ENCODE measurements at places on chromosomes 3 and 15.

DNA sequence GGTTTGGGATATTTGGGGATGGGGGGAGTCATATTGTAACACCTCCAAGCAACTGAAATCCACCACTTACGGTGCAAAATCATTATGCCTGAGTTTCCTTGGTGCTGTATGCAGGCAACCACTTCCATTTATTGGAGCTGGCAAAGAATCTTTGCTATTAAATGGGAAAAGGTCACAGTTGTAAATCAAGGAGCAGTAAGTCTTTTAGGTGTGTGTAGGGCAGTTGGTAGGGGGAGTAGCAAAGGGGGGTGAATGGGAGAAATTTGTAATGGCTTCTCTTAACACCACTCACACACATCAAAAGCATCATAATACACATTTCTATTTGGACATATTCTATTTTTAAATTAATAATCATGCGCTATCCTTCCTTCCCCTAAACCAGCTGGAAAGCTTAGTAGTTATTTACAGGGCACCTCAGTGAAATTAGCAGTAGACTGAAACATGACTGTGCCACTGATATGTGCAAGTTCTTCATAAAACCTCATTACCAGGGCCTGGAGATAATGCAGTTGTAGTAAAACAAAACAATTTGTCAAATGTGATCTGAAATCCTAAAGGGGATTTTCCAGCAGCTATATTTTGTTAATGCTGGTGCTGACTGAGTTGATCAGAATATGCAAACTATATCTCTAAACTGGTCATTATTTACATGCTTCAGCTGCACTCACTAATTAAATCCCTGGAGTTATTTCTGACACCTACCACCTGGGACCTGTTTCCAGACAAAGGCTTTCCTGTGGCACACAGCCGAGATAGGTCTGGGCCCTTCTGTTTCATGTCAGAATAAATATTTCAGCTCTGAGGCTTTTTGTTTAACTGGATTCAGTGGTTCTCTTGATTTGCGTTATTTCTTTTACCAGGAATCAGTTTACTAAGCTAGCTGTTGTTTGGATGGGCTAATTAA is 90.1 kb downstream of the B3GALNT1 start:
- no peak for DNase-seq

GRCh38 chr15:69303337-69304181 is 4.8 kb downstream of the PAQR5 start:
- DNase-seq, result no peak

DNA sequence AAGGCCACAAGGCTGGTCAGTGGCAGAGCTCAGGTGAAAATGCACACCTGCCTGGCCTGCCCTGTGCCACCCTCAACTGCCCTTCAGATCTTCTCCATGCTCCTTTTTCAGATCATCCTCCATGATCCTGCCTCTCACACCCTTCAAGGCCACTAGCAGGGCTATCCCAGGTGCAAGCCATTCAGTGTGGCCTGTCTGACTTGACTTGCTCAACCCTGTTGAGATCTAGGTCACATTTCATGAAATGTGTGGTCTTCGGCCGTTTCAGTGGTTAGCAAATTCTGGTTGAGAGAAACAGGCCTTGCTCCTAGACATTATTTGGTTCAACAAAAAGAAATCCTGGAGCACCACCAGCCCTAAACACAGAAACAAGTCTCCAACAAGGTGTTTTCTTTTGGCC is 26.6 kb upstream of the LMCD1 start:
- no peak for DNase-seq

DNA sequence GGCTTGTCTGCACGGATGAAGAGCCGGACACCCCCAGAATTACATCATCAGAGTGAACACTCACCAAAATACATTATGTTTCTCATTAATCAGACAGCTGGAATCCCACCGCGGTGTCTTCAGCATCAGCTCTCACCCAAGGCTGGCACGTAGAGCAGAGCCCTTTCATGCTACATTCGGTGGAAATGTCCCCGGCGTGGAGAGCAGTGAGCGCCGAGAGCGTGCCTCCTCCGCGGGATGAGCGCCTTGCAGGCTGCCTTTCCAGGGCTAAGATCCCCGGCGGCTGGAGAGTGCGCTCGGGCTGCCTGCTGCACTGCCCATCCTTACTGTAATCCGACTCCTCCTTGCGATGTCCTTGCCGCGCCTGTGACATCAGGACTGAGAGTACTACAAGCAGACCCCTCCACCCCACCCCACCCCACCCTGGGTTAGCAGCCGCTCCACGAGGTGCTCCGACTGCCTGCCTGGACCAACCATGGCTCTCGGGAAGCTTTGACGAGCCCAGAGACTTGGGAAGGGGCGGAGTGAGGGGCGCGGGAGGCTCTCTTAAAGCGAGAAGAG is at the start of gene ZNF385D:
Gene ZNF385D, minus strand, starts transcription at position 380 of the 561 bp plus-strand sequence. Its CDS starts 294 bp downstream, at position 86.
- DNase-seq, result peak; percentile 81

- no peak for DNase-seq
Observed at GRCh38 chr3:6806991-6807390, 53.9 kb upstream of the GRM7 start.

- no peak for DNase-seq
Observed at GRCh38 chr15:47124430-47125102, 592.7 kb upstream of the SEMA6D start.

- no peak for DNase-seq
Observed at GRCh38 chr3:23368731-23369130, 165.6 kb downstream of the UBE2E2 start.

GRCh38 chr3:197613199-197613598 is 57.4 kb upstream of the BDH1 start:
- no peak for DNase-seq

DNA sequence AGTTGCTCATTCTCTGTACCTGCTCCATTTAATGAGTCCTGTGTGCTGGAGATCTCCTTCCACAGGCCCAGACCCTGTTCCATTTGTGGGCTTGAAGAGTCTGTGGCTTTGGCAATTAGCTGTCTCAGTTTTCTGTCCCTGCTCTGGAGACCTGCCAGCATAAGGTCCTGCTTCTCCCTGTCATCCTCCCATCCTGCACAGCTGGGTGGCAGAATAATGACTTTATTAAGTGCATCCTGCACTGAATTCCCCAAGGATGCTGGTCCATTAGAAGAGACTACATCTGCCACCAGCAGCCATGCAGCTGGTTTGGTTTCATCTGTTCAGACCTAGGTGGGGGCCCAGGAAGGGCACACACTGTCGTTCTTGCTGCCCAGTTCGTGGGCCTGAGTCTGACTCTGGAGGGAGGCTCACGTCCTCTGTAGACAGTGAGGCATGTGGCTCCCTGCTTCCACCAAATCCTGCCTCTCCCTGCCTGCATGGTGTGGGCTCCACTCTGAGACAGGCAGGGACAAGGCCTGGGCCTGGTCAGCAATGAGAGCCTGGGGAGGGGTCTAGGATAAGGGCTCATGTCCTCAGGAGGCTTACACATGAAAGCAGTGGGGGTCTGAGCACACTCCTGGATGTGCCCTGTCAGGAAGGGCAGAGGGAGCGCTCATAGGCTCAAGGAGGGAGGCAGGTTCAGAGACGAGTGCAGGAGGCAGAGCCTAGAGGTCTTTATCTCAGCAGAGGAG is 78.4 kb upstream of the PRR23E start:
- no peak for DNase-seq
